Panc1 (cell line): ENCODE measurements at places on chromosomes 11 and 22. TPM values are rescaled to one million over a fixed set of nuclear protein-coding genes. Genes with fewer than 3 reads are reported as not detected.

Gene KCNQ1
- 1.0 TPM for total RNA-seq

DNA sequence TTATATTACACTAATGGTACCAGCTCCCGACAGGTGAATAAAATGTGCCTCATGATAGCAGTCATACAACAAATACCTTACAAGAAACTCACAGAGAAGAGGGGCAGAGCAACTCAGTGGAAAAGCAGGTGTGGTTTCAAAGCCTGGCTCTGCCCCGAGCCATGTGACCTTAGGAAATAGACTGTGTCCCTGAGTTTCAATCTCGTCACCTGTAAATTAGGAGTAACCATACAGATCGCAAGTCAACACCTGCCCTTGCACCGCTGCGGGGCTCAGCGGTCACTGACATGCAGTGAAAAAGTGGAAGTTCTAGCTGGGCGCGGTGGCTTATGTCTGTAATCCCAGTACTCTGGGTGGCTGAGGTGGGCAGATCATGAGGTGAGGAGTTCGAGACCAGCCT is 11.9 kb upstream of the MRTFA start:
- H3K27me3 ChIP-seq: no peaks in the 10 kb centered on the region
- DNase-seq: no peak
- no peaks in the 10 kb centered on the region; the same call in 1 of the 2 replicates for H3K36me3 ChIP-seq
- H3K4me1 ChIP-seq: peaks cover 22% of the 10 kb centered on the region
- H3K27ac ChIP-seq: peak overlapping the region; percentile 34; the same call in 1 of the 2 replicates
- no peak overlapping the region for H3K4me3 ChIP-seq

DNA sequence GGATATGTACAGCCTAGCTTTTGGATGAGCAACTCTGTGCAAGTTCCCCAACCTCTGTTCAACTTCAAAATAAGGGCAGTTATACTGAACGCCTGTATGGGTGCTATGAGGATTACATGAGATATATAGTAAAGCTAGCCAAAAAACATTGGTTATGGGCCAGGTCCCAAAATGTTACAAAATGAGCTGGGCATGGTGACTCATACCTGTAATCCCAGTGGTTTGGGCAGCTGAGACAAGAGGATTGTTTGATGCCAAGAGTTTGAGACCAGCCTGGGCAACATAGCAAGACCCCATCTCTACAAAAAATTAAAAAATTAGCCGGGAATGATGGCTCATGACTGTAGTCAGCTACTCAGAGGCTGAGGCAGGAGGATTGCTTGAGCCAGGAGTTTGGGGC is 118.4 kb downstream of the TEAD1 start:
- no peaks in the 10 kb centered on the region for H3K27me3 ChIP-seq
- no peak overlapping the region for H3K27ac ChIP-seq
- DNase-seq: no peak
- no peaks in the 10 kb centered on the region for H3K36me3 ChIP-seq
- no peaks in the 10 kb centered on the region for H3K4me1 ChIP-seq

Gene NUCB2
- total RNA-seq: 62.2 TPM

Gene SCGB1C1
- not detected for total RNA-seq

Gene SIDT2
- total RNA-seq: 47.6 TPM

Gene SULT4A1
- total RNA-seq: 12.0 TPM

GRCh38 chr11:74633406-74634393 is 41.3 kb downstream of the POLD3 start:
- no peak for DNase-seq
- no peaks in the 10 kb centered on the region for H3K4me1 ChIP-seq
- no peak overlapping the region for H3K4me3 ChIP-seq
- peaks cover 12% of the 10 kb centered on the region for H3K36me3 ChIP-seq
- no peak overlapping the region for H3K27ac ChIP-seq

Gene GUCY1A2
- 1.9 TPM for total RNA-seq

GRCh38 chr11:6395470-6396060 is 5.3 kb downstream of the SMPD1 start:
- peaks cover 3% of the 10 kb centered on the region; the same call in 1 of the 2 replicates for H3K4me1 ChIP-seq

DNA sequence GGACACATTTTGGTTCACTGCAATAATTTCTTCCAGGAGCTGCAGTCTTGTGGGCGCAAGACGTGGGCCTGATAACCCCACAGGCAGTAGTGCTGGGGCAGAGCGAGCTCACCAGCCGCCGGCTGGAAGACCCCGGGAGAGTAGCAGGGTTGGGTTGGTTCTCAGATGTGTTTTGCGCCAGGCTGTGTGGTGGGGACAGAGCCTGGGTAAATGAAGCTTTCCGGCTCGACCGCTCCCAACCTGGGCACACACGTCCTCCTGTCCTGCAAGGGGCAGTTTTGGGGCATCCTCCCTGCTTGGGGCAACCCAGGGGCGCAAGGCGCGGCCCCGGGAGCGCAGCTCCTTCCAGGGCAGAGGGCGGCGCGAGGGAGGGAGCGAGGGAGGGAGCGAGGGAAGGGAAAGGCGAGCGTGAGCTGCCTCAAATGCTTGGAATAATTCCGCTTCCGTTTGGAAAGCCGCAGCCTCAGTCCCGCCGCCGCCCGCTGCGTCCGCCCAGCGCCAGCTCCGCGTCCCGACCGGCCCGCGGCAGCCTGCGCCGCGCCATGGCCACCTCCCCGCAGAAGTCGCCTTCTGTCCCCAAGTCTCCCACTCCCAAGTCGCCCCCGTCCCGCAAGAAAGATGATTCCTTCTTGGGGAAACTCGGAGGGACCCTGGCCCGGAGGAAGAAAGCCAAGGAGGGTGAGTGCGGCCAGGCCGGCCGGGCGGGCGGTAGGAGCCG is at the start of gene PARVA:
Gene PARVA, plus strand, starts transcription at position 466 of the 718 bp plus-strand sequence. Its CDS starts 77 bp downstream, at position 543.
- DNase-seq: no peak
- H3K27me3 ChIP-seq: no peaks in the 10 kb centered on the region
- peaks cover 6% of the 10 kb centered on the region for H3K4me1 ChIP-seq
- H3K27ac ChIP-seq: peak within 1 kb of the TSS; percentile 95
- H3K36me3 ChIP-seq: no peaks in the 10 kb centered on the region

Gene MYBPC3
- not detected for total RNA-seq

DNA sequence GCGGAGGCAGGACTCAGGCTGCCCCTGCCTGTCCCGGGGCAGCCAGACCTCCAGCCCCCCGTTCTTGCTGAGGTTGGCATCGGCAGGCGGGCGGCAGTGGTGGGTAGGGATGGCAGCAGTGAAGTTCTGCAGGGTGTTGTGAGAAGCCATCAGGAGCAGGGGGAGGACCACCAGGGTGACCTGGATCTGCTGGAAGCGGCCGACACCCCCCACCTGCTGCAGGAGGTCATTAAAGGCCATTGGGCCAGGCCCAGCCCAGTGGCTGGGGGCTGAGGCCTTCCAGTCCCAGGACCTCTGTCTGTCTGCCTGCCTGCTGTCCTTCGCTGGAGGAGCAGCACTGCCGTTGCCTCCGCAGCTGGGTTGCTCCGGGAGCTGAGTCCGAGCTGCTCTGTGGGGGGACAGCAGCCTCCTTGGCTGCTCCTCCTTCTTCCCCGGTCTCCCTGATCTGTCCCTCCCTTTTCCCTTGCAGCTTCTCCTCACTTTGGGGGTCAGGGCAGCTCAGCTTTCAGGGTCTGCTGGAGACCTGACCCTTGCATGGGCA is at the start of gene SLC22A6:
Gene SLC22A6, minus strand, starts transcription at position 517 of the 541 bp plus-strand sequence. Its CDS starts 277 bp downstream, at position 240.
- no peaks in the 10 kb centered on the region for H3K4me1 ChIP-seq
- DNase-seq: no peak
- H3K27me3 ChIP-seq: peaks cover 2% of the 10 kb centered on the region; the same call in 1 of the 2 replicates
- no peaks in the 10 kb centered on the region for H3K36me3 ChIP-seq
- no peak within 1 kb of the TSS for H3K4me3 ChIP-seq

Gene TUB
- 4.3 TPM for total RNA-seq

- no peaks in the 10 kb centered on the region for H3K27me3 ChIP-seq
- no peaks in the 10 kb centered on the region for H3K4me1 ChIP-seq
- no peaks in the 10 kb centered on the region for H3K36me3 ChIP-seq
- H3K4me3 ChIP-seq: no peak overlapping the region
These were observed 9.7 kb upstream of the SOX10 start for GRCh38 chr22:37994049-37994448.

GRCh38 chr11:12525466-12526055 is 148.2 kb downstream of the PARVA start:
- no peaks in the 10 kb centered on the region for H3K36me3 ChIP-seq
- DNase-seq: no peak
- no peaks in the 10 kb centered on the region for H3K27me3 ChIP-seq

- no peaks in the 10 kb centered on the region for H3K36me3 ChIP-seq
- H3K4me1 ChIP-seq: peaks cover 17% of the 10 kb centered on the region
- H3K27ac ChIP-seq: no peak overlapping the region
- DNase-seq: no peak
- no peaks in the 10 kb centered on the region; the same call in 1 of the 2 replicates for H3K27me3 ChIP-seq
These were observed 16.7 kb downstream of the AMOTL1 start for GRCh38 chr11:94784884-94785283.

Gene SCGB2A2
- total RNA-seq: not detected

DNA sequence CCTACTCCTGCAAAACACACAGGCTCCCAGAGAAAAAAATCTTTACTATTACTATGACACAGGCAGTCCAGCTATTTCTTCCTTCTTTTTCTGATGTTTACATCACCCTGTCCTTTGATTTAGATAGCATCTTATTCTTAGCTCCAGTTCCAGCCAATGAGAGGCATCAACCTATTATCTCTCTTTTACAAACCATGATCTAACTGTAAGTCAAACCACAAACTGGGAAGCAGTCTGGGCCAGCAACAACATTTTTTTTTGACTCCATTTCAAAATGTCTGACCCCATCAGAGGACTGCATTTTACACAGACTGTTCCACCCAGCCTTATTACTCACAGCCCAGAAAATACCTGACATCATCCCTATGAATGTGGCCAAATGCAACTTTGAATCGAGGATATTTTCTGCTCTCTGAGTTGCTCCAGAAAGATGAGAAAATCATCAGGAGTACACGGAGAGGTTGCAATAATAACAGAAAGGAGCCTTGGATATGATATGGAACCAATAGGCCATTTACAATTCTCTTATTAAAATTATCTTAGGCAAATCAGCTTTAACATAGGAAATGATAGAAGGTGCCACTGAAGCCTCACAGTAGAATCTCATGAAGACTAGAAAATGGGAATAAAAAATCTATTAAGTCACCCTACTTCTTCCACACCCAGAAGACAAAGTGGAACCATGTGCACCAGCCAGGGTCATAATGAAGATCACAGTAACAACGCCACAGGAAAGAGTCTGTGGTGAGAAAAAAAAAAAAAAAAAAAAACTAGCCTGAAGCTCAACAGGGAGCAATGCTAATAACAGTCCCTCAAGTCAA is 21.2 kb downstream of the TBRG1 start:
- no peak overlapping the region for H3K27ac ChIP-seq
- no peaks in the 10 kb centered on the region for H3K4me1 ChIP-seq
- no peak overlapping the region for H3K4me3 ChIP-seq
- no peak for DNase-seq

- no peaks in the 10 kb centered on the region for H3K4me1 ChIP-seq
- H3K27me3 ChIP-seq: no peaks in the 10 kb centered on the region
- H3K27ac ChIP-seq: no peak overlapping the region
These were observed 59.6 kb downstream of the LRRC32 start for GRCh38 chr11:76610871-76611475.

GRCh38 chr11:22343371-22344032 is 5.3 kb downstream of the SLC17A6 start:
- no peaks in the 10 kb centered on the region for H3K4me1 ChIP-seq
- H3K27ac ChIP-seq: no peak overlapping the region
- H3K4me3 ChIP-seq: no peak overlapping the region
- no peaks in the 10 kb centered on the region for H3K36me3 ChIP-seq

Gene DEFB131B
- total RNA-seq: not detected

Gene PGA5
- not detected for total RNA-seq

DNA sequence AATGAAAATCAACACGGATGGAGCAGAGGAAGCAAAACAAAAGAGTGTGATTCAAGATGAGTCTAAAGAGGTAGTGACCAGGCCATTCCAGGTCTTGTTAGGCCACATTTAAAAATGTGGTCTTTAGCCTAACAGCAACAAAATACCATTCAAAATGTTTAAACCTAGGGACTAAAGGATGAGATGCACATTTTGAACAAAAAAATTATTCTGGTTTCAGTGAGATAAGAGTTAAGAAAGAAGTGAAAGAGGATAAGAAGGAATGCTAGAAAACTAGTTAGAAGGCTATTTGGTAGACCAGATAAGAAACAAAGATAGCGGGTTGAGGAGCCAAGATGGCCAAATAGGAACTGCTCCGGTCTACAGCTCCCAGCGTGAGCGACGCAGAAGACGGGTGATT is 85.2 kb downstream of the CWF19L2 start:
- no peak for DNase-seq
- H3K4me1 ChIP-seq: no peaks in the 10 kb centered on the region; the same call in 1 of the 2 replicates
- H3K27ac ChIP-seq: no peak overlapping the region
- no peaks in the 10 kb centered on the region for H3K27me3 ChIP-seq
- no peaks in the 10 kb centered on the region for H3K36me3 ChIP-seq
- no peak overlapping the region for H3K4me3 ChIP-seq

- H3K4me3 ChIP-seq: no peak overlapping the region
- peak; percentile 45 for DNase-seq
- peaks cover 73% of the 10 kb centered on the region for H3K4me1 ChIP-seq
- H3K36me3 ChIP-seq: no peaks in the 10 kb centered on the region
These were observed 8.8 kb upstream of the PDGFB start for GRCh38 chr22:39253435-39254070.

Gene SH3BP1
- 6.8 TPM for total RNA-seq

GRCh38 chr11:108670451-108670850 is 5.6 kb downstream of the DDX10 start:
- H3K27me3 ChIP-seq: no peaks in the 10 kb centered on the region
- H3K36me3 ChIP-seq: no peaks in the 10 kb centered on the region
- DNase-seq: no peak
- H3K27ac ChIP-seq: no peak overlapping the region
- H3K4me1 ChIP-seq: peaks cover 20% of the 10 kb centered on the region
- H3K4me3 ChIP-seq: no peak overlapping the region

DNA sequence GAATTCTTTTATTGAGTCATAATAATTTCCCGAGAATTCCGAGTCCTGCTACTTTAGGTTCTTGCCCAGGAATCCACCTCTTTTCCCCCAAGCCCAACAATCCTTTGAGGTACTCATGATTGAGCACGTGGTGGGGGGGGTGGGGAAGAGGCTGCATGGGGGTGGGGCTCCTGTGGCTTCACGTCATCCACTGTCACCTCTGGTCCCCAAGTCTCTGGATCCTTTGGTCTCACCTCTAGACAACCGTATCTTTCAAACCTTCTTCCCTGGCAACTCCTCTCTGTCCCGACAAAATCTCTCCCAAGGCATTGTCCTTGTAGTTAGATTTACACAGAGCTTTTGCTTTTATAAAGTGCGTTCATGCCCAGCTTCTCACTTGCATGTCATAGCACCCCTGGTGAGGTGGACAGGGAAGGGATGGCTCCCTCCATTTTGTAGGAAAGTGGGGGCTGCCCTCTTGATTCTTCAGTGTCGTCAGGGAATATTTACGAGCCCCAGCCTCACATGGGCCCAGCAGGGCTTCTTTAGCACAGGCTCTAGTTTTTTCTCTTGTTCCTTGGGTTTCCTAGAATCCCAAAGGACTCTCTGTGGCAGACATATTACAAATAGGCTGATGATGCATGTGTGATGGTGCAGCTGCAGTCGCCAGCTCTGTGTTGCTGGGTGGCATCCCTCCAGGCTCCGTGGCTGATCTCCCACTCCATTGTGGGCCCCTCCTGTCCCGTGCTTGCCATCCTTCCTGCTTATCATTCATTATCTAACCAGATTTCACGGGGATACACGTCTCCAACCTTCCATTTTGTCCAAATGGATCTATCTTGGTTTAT is 8.4 kb downstream of the UCP3 start:
- H3K4me3 ChIP-seq: no peak overlapping the region
- no peaks in the 10 kb centered on the region for H3K36me3 ChIP-seq
- no peaks in the 10 kb centered on the region for H3K4me1 ChIP-seq
